ENCODE measurements at places on chromosomes 4 and X.

GRCh38 chrX:154603438-154604430 lies 15.3 kb downstream of the CTAG1B start:
- DNase-seq = no peak

- no peak for DNase-seq
Measured at GRCh38 chrX:127390316-127390715, 570.8 kb downstream of the PRR32 start.

DNA sequence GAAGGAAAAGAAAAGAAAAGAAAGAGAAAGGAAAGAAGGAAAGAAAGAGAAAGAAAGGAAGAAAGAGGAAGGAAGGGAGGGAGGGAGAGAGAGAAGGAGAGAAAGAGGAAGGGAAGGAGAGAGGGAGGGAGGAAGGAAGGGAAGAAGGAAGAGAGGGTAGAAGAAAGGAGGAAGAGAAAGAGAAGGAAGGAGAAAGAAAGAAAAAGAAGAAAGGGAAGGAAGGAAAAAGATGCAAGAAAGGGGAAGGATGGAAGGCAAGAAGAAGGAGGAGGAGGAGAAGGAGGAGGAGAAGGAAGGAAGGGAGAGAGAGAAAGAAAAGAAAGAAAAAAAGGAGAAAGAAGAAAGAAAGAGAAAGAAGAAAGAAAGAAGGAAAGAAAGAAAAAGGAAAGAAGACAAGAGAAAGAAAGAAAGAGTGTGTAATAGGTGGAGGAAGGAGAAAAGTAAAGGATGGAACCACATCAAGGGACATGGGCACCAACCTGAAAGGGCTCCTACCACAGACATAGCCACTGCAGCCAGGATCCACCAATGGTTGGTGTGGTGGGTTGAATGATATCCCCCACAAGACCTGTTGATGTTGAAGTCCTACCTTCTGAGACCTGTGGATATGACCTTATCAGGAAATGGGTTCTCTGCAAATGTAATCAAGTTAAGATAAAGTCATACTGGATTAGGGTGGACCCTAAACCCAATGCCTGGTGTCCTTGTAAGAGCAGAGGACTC lies 80.2 kb downstream of the RELL1 start:
- DNase-seq = no peak

DNA sequence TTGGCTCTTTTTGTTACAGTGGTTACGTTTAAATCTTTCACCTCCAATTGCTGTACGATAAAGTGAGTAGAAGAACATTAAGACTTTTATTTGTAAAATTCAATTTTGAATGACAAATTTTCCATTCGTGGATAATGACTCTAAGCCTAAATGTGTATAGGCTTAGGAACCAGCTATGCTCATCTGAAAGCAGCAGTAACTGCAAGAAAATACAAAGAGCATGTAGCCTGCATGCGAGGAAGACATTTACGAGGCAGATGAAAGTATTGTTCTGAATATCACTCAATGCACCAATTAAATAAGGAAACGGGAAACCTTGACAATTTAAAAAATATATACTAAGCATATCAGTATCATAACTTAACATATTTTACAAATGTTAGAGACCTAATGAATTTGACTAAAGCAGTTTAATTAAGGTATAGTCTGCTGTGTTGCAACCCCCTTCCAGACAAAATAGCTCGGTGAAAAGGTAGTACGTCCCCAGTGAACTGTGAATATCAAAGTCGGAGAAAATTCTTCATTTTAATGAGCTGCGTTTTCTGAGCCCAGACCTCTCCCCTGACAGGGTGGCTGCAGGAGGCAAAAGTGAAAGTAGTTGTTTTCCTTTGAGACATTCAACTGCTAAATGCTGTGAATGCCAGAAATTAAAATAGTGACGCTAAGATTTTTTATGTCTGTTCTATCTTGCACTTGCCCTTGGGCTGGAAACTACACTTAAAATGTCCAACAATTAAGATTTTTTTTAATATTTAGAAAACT lies 1236.5 kb upstream of the TENM3 start:
- no peak for DNase-seq

GRCh38 chrX:65642914-65643491 lies 24.5 kb upstream of the MSN start:
- DNase-seq = no peak

DNA sequence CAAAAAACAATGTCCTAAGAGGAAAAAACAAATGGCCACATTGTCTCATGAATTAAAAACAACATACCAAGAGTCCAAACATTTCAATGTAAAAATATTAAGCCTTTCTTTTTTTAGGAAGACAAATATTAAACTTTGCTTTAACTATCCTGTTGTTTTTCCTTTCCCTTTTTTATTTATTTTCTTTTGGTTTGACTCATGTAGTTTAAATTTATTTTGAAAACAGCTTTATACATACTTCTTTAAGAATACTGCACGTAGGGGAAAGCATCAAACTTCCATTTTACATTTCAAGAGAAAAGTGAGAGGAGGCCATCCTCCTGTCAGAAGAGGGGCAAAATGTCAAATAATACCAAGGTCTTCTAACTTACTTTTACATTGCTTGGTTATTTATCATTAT lies 8.7 kb downstream of the GAB1 start:
- no peak for DNase-seq

GRCh38 chrX:38220415-38221390 lies at the start of gene SRPX:
Gene SRPX, minus strand, starts transcription at chrX:38220871. Its CDS starts 79 bp downstream, at chrX:38220792.
- no peak for DNase-seq

DNA sequence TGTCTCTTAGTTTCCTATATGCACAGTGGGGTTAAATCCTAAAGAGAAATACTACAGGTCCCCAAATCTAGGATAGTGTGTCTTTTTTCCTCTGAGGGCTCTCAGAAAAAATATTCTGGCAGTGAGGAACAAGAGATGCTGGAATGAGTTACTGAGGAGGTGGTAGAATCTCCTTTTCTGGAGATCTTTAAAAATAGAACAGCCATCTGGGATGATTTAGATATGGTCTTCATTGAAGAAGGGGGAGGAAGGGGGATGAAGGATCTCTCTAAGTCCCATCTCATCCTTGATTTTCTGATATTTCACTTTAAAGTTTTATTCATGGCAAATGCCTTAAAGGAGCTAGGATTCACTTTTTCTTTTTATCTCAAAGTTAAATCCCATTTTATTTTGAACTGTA lies 235.0 kb downstream of the MAML3 start:
- DNase-seq = no peak

DNA sequence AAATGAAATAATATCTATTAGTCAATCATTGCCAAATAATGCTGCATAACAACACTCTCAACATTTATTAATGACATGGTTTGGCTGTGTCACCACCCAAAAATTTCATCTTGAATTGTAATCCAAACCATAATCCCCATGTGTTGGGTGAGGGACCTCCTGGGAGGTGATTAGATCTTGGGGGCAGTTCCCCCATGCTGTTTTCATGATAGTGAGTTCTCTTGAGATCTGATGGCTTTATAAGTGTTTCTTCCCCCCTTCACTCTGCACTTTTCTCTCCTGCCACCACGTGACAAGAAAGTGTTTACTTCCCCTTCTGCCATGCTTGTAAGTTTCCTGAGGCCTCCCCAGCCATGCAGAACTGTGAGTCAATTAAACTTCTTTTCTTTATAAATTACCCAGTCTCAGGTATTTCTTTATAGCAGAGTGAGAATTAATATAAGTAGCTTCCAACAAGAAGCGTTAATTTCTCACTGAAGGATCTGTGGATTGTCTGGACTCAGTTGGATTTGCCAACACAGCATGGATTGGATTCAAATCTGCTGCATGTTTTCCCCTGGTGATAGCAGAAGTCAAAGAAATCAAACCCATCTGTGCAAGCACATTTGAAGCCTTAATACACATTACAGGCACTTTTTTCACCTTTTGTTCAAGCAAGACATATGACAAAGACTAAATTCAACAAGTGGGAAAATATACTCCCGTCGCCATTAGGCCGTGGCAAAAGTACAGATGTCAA lies 216.6 kb downstream of the PDGFC start:
- no peak for DNase-seq

DNA sequence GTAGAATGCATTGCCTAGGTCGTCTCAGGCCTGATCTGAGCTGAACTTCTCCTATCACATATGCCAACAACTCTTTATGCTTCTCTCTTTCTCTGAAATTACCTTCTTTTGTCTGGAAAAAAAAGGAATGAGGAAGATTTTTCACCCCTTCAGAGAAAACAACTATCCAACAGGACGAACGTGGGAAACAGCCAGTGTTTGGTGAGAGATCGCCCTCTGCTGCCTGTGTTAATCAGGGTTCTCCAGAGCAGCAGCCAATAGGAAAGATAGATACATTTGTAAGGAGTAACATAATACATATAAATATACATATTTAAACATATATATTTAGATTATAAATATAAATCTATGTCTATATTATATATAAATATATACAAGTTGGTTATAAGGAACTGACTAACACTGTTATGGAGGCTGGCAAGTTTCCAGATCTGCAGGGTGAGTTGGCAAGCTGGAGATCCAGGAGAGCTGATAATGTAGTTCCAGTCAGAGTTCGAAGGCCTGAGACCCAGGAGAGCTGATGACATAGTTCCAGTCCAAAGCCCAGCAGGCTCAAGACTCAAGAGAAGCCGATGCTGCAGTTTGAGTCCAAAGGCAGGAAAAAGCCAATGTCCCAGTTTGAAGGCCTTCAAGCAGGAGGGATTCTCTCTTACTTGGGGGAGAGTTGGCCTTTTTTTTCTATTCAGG lies 13.3 kb downstream of the CETN2 start:
- DNase-seq = no peak

DNA sequence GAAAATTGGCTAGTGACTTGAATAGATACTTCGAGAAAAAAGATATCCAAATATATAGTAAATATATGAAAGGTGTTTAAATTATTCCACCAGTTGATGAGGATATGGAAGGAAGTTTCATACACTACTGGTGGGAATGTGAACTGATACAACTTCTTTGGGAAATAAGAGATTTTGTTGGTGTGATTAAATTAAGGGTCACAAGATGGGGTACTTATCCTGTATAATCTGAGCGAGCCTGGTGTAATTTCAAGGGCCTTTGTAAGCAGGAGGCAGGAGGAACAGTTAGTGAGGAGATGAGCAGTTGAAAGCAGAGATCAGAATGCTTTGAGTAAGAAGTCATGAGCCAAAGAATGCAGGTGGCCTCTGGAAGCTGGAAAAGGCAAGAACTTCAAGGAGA lies 192.2 kb downstream of the KCTD8 start:
- DNase-seq = no peak

DNA sequence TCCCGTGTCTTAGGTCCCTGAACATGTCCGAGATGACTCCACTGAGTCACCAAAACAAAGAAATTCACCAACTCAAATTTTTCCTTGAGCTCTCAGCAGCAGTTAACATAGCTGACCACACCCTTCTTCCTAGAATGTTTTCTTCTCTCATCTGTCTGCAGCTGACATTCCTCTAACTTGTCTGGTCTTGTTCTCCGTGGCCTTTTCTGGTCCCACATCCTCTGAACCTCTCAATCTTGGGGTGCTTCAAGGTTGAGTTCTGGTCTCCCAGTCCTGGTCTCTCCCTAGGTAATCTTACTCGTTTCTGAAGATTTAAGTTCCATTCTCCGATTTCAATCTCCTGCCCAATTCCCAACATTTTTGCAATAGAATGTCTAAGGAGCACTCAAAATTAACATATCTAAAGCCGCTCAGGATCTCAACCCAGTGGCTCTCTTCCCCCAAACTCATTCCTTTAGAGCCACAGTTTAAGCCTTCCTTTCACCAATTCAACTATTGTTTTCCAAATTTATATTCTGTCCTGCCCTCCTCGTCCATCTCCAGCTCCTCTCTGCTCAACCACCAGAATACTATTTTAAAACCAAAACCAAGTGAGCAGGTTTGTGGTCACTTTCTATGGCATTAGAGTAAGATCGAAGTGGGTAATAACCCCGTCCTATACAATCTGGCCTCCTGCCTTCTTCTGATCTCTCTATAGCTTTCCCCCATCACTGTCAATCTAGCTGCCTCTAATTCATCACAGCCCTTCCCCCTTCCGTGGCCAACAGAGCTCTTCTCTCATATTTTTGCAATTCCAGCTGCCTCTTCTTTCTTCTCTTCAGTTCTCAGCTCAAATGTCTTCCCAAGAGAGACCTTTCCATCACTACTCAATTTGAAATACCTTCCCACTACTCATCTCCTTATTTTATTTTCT lies 1.2 kb downstream of the TRIML2 start:
- no peak for DNase-seq

DNA sequence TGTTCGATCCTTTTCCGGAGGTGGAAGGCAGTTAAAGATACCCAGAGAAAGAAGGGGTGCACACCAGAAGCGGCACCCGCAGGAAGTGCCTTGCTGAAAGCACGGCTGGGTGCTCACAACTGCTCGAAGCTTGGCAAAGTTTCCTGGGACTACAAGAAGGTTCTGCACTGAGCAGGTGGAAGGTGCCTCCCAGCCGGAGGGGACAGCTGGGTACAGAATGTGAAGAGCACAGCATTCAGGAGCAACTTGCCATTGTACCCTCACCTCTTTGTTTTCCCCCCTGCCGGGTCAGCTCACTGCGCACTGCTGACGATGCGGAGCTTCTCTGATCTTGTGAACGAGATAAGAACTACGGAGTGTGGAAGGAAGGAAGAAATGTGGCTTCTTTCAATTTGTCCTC lies 289.2 kb downstream of the FBXW7 start:
- DNase-seq = no peak

DNA sequence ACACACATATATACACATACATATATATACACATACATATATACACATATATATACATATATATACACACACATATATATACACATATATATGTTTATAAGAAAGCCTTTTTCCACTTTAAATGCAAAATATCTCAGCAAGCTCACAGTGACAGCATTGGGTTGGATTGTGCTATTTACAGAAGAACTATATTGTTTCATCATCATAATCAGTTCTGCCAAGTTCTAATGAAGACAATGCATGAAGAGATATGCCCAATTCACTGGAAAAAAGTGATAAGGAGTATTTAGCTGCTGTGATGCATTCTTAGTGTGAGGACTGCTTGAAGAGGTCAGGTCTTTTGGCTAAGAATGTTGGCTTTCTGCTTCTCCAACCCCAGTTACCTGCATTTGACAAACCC lies 54.4 kb downstream of the RNF150 start:
- DNase-seq = no peak

DNA sequence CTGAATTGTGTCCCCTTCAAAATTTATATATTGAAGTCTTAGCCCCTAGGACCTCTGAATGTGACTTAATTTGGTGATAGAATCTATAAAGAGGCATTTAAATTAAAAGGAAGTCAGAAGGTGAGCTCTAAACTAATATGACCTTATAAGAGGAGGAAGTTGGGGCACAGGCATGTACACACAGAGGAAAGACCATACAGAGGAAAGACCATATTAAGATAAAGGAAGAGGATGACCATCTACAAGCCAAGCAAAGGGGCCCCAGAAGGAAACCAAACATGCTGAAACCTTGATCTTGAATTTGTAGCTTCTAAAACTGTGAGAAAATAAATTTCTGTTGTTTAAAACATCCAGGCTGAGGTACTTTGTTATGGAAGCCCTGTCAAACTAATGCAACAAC lies 26.9 kb upstream of the CYBB start:
- no peak for DNase-seq

GRCh38 chrX:46953137-46953527 lies 40.9 kb downstream of the JADE3 start:
- DNase-seq = no peak

Measured in CD8-positive, alpha-beta T cell (primary cell).